ENCODE measurements at places on chromosomes 4 and X. TPM values are rescaled to one million over a fixed set of nuclear protein-coding genes. Genes with fewer than 3 reads are reported as not detected.

Gene PWWP3B
- 28.7 TPM for polyA plus RNA-seq

Gene TCEAL2
- 0.28 TPM for polyA plus RNA-seq

Gene DUX4
- polyA plus RNA-seq = 1.2 TPM

Gene MND1
- polyA plus RNA-seq = 3.5 TPM

Gene BTK
- 1.6 TPM for polyA plus RNA-seq

Gene HSFX3
- 1.1 TPM for polyA plus RNA-seq

Gene SAGE1
- polyA plus RNA-seq = not detected

Data from forelimb muscle (tissue), 1 donor.